H1 (cell line): ENCODE measurements at places on chromosomes 2 and 18. TPM values are rescaled to one million over a fixed set of nuclear protein-coding genes. Genes with fewer than 3 reads are reported as not detected.

The SAG gene
- total RNA-seq: not detected in 2 replicates

The CABLES1 gene
- 26.4 and 28.0 TPM in 2 replicates for total RNA-seq

The TMEM37 gene
- total RNA-seq: 9.9 and 11.0 TPM in 2 replicates

The SF3B6 gene
- total RNA-seq: 126 and 127 TPM in 2 replicates

The MRO gene
- 0.67 and 1.0 TPM in 2 replicates for total RNA-seq

DNA sequence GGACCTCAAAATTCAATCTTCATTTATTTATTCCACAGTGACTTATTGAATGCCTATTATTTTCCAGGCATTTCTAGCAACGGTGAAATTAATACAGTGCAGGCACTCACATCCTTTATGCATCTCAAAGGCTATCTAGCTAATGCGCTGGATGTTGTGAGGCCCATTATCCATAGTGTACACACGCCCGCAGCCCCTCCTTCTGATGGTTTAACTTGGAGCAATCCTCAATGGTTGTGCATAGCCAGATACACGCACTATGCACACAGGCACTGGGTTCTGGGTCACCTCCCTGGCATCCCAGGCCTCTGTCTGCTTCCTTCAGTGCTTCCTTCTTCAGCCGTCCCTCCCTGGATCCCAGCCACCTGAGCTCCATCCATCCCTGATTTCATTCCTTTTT is 108.5 kb upstream of the BOD1L2 start:
- no peaks in the 10 kb centered on the region for H3K27me3 ChIP-seq
- H3K36me3 ChIP-seq: no peaks in the 10 kb centered on the region
- H3K4me1 ChIP-seq: no peaks in the 10 kb centered on the region
- DNase-seq: no peak
- no peak overlapping the region for H3K27ac ChIP-seq
- H3K4me3 ChIP-seq: no peak overlapping the region

DNA sequence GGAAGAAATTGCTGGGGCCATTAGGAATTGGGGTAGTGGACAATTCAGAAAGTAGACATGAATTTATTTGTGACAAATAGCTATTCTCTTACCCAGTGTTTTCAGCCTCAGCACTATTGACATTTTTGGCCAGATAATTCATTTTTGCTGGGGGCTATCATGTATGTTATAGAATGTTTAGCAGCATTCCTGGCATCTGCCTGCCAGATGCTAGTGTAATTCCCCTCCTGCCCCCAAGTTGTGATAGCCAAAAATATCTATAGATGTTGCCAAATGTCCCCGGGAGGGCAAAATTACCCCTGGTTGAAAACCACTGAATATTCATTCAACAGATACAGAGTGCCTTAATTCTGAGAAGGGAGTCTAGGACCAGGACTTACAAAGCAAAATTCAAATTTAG is 183.6 kb downstream of the BABAM2 start:
- DNase-seq: no peak
- H3K4me1 ChIP-seq: no peaks in the 10 kb centered on the region
- no peak overlapping the region for H3K27ac ChIP-seq
- no peak overlapping the region for H3K4me3 ChIP-seq
- H3K27me3 ChIP-seq: no peaks in the 10 kb centered on the region

DNA sequence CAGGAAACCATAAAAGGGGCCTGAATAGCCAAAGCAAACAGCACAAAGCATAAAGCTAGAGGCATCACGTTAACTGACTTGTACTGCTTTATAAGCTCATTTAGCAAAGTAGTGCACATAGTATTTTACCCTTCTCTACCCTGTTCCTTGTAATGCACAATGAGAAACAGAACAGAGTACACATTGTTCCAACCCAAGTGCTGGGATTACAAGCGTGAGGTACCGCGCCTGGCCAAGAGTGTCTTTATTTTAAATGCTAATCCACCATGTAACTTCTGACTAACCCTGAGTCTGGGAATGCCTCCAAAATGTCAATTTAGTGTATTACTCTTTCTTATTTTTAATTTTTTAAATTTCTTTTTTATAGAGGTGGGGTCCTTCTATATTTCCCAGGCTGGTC is 46.4 kb upstream of the STON1 start:
- H3K4me3 ChIP-seq: no peak overlapping the region
- H3K27ac ChIP-seq: no peak overlapping the region
- H3K36me3 ChIP-seq: no peaks in the 10 kb centered on the region; the same call in none of the 2 replicates

DNA sequence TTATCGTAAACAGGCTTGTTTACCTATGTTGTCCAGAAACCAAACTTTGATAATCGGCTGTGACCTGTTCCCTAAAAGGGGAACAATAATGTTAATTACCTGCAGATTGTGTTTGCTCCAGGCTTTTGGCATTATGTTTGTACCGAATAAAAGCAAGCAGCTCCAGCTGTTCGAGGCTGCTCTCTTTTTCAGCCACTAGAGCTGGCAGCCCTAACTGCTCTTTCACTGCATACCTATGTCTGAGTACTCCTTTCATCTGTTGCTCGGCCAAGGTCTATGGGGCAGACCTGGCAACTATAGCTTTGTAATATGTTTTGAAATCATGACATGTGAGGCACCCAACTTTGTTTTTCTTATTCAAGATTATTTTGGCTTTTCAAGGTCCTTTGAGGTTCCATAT is 77.8 kb upstream of the EHBP1 start:
- no peaks in the 10 kb centered on the region for H3K4me1 ChIP-seq
- no peaks in the 10 kb centered on the region for H3K27me3 ChIP-seq

DNA sequence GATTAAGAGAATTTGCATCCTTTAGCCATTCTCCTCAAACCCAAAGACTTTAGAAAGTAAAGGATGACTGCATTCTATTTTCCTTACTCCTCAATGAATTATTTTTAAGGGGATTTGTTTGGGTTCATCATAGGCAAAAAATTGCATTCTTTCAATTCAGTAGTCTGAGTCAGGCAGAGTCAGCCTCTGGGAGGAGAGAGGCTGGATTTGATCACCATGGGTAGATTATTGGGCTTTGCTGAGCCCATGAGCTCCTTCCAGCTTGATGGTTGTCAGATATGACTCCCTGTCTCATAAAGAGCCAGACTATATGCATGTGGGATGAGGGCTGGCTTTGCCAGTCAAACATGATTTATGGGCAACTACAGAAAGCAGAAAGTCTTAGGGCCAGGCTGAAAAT is 101.2 kb downstream of the KCNS3 start:
- H3K36me3 ChIP-seq: no peaks in the 10 kb centered on the region
- no peak overlapping the region for H3K4me3 ChIP-seq
- H3K4me1 ChIP-seq: no peaks in the 10 kb centered on the region
- no peak for DNase-seq
- no peak overlapping the region for H3K27ac ChIP-seq

- H3K4me1 ChIP-seq: no peaks in the 10 kb centered on the region
- H3K36me3 ChIP-seq: no peaks in the 10 kb centered on the region
- no peak for DNase-seq
- no peak overlapping the region for H3K4me3 ChIP-seq
- no peak overlapping the region for H3K27ac ChIP-seq
Measured at GRCh38 chr2:147588191-147588590, 256.6 kb upstream of the ACVR2A start.

DNA sequence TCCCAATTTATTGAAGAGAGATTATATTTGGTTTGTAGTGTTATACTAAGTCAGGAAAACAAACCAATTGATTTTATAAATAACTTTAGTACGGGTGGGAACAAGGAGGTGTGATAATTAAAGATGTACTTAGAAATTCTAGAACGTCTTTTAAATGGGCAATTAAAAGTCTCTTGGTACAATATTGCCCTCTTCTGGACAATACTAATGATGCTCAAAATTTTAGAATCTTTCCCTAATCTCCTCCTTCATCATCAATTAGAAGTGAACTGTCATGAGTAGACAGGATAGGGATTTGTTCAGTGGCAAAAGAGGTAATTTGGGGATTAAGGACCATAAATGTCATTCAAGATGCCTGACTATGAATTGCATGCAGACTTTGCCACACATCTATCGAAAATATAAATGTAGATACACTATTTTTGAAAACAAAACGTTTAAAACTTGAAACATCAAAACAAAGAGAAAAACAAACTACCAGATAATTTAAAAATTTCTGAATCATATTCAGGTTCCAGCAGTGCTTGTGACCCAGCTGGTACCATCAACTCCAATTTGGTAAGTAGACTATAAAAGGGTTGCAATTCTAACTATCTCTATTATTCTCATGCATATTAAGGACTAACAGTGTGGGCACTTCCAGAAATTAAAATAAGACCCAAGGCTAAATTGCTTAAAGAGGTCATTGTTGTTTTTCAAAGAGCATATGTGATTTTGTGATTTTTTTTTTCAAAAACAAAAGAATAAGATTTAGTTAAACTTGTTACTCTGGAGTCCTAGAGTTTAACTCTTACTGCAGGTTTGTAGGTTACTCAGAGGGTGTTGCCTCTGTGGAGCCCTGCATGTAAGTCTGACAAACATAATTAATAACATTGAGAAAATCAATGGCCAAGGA is 123.5 kb downstream of the LAMA3 start:
- DNase-seq: no peak
- no peaks in the 10 kb centered on the region for H3K27me3 ChIP-seq
